ENCODE measurements at places on chromosomes 3 and 15.

- DNase-seq: no peak
These were observed 89.5 kb upstream of the IL12A start for GRCh38 chr3:159899166-159899565.

- DNase-seq: no peak
These were observed 19.1 kb downstream of the GPR160 start for GRCh38 chr3:170056710-170057454.

GRCh38 chr3:62178739-62179600 is 194.4 kb downstream of the FEZF2 start:
- no peak for DNase-seq

GRCh38 chr3:52428151-52429005 is 16.5 kb downstream of the SEMA3G start:
- peak; percentile 55 for DNase-seq

- DNase-seq: no peak
These were observed 3.3 kb downstream of the MRPS11 start for GRCh38 chr15:88470625-88471372.

GRCh38 chr3:114336122-114336697 is 42.4 kb downstream of the TIGIT start:
- DNase-seq: peak; percentile 25

GRCh38 chr15:52780172-52780980 is 9.8 kb downstream of the ONECUT1 start:
- DNase-seq: peak; percentile 86

GRCh38 chr3:33438881-33439545 is 1.2 kb downstream of the UBP1 start:
- DNase-seq: no peak

GRCh38 chr15:69909719-69910444 is 187.8 kb downstream of the TLE3 start:
- no peak for DNase-seq

- no peak for DNase-seq
These were observed 237.6 kb upstream of the MME start for GRCh38 chr3:154842536-154842935.
